ENCODE measurements at places on chromosomes 1 and 21.

DNA sequence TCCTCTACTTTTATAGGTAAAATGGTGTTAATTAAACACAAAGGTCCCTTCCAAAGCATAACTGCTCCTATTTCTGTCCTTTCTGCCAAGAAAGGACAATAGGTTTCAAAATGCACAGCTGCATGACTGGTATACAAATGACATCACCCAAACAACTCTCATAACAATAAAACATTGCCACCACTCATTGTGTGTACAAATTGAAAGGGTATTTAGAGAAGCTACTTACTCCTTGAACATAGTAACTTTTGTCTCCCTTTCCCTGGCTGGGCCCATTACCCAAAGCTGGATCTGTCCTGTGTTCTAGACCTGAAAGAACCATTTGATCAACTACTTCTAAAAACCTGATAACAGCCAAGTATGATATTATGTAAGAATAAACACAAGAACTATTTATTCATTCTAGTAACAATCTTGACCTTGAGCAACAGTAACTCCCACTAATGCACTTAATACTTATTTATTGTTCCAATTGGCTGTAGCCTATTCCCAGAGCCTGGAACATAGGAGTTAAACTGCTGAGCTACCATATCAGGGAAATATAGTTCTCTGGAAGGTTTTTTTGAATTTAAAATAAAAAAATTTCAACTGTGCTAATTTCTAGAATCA lies 38.2 kb downstream of the TTLL7 start:
- no peak for DNase-seq

GRCh38 chr1:30044656-30045144 lies 678.7 kb downstream of the MATN1 start:
- no peak for DNase-seq

DNA sequence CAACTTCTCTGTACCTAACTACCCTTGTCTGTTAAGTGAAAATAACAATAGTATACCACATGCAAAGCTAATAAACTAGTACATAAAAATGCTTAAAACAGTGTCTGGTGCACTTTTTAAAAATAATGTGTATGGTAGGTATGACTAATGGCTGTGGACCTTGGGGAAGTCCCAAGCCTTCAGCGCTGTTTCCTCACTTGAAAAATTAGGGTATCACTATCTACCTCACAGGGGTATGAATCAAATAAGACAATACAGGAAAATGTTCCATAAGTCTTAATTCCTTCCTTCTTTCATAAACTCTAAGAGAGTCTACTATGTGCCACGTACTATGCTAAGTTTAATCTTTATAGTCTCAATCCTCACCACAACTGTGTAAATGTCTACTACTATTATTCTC lies 32.0 kb downstream of the EGLN1 start:
- no peak for DNase-seq

DNA sequence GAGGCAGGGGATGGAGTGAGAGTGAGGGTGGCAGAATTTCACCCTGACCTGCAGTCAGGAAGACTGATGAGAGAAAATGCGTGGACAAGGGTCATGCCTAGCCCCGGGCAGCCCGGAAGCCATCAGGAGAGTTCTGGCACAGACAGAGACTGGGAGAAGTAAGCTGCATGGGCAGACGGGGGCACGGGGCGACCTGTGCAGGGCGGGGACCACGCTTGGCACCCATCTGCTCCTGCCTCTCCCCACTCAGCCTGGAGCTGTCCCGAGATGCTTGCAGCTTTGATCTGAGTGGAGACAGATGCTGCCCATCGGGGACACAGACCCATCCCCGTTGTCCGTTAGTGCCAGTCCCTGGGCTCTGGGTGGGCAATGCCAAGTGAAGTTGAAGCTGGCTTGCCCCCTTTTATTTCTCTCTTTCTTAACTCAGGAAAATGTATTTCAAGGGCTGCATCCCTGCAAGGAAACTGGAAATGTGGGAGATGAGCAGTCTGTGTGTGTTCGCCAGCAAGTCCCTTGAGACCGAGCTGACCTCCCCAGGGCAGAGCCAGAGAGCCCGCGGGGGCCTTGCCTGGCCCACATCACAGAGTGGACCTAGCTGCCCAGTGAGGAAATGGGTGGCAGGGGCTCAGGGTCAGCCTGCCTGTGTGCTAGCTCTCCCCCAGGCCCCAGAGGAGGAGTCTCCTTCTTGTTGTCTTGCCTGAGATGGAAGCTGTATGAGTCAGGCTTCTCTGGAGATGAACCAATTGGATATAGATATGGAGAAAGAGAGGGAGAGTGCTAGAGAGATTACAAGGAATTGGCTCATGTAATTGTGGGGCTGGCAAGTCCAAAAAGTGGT lies 121.3 kb upstream of the C1orf174 start:
- DNase-seq = no peak

DNA sequence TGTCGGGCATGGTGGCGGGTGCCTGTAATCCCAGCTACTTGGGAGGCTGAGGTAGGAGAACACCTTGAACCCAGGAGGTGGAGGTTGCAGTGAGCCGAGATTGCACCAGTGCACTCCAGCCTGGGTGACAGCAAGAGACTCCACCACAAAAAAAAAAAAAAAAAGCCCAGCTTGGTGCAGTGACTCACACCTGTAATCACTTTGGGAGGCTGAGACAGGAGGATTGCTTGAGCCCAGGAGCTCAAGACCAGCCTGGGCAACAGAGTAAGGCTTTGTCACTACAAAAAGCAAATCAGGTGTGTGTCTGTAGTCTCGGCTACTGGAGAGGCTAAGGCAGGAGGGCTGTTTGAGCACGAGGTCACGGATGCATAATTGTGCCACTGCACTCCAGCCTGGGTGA lies 5.0 kb upstream of the H6PD start:
- no peak for DNase-seq

DNA sequence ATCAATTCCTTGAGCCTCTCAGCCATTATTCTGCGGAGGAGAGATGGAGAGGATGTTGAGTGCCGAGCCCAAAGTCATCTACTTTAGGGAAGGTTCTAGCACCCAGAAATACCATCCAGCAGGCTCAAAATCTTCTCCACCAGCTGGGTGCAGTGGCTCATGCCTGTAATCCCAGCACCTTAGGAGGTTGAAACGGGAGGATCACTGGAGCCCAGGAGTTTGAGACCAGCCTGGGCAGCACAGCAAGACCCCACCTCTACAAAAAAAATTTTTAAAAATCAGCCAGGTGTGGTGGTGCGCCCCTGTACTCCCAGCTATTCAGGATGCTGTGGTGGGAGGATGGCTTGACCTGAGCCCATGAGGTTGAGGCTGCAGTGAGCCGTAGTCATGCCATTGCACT lies 39.5 kb upstream of the CAPZB start:
- no peak for DNase-seq

- peak; percentile 21 for DNase-seq
Measured at GRCh38 chr1:177948336-177948972, 21.4 kb downstream of the SEC16B start.

- DNase-seq = no peak
Measured at GRCh38 chr1:64098846-64099582, 104.4 kb upstream of the UBE2U start.

- peak; percentile 59 for DNase-seq
Measured at GRCh38 chr1:6727535-6727934, 25.9 kb upstream of the DNAJC11 start.

DNA sequence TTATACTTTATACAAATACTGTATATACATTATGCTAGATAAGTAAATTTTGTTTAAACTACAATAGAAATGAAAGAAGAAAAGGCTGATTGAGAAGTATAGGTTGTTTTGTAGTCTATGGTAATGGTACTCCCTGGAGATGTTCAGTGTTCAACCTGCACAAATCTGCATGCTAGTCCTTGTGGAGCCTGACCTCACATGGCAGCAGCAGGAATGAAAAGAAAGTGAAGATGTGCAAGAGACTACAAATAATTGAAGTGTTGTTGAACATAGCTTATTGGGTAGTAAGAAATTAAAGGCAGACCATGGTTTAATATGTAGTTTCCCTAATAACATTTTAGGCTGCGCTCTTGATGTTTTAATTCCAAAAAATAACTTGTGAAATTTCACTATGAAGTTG lies 201.2 kb downstream of the TGFB2 start:
- DNase-seq = no peak

GRCh38 chr1:85279458-85280080 lies 3.1 kb upstream of the BCL10 start:
- no peak for DNase-seq

- DNase-seq = no peak
Measured at GRCh38 chr21:36211660-36212512, 55.3 kb downstream of the DOP1B start.

- no peak for DNase-seq
Measured at GRCh38 chr1:188022661-188023060, 1193.9 kb downstream of the PLA2G4A start.

DNA sequence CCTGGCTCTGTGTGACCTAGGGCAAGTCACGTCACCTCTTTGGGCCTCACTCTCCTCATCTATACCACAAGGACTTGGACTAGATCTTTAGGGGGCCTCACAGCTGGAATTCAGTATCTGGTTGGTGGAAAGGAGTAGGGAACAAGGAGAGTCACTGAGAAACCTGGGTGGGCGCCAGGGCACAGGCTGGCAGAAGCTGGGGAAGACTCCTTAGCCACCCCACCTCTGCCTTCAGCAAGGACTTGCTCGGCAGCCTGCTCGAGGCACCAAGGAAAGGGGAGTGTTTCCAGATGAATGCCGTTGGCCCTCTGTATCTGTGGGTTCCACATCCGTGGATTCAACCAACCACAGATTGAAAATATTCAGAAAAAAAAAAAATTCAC lies 1.2 kb upstream of the OPTC start:
- no peak for DNase-seq

- no peak for DNase-seq
Measured at GRCh38 chr1:112057736-112058135, 68.3 kb upstream of the KCND3 start.

- no peak for DNase-seq
Measured at GRCh38 chr1:116334015-116334547, 39.0 kb upstream of the ATP1A1 start.

DNA sequence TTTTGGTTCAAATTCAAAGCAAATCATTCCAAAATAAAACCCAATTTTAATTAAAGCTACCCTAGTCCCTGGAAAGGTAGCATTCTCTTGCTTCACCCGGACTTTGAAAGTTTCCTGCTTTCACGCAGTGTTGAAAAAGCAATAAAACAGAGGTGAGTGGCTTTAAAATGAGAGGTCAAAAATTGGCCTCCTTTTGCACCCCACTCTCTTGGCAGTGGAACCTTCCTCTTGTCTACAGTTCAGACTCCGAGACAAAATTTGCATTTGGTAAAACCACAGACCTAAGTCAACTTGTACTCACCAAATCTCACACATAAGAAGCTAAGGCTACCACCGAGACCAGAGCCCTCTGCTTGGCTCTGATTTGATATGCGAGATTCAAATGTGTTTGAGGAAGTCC lies 252.7 kb downstream of the TTLL7 start:
- DNase-seq = no peak

- DNase-seq = no peak
Measured at GRCh38 chr1:20426923-20427322, 59.1 kb downstream of the CAMK2N1 start.

- no peak for DNase-seq
Measured at GRCh38 chr1:224378855-224379631, 22.4 kb downstream of the CNIH4 start.

DNA sequence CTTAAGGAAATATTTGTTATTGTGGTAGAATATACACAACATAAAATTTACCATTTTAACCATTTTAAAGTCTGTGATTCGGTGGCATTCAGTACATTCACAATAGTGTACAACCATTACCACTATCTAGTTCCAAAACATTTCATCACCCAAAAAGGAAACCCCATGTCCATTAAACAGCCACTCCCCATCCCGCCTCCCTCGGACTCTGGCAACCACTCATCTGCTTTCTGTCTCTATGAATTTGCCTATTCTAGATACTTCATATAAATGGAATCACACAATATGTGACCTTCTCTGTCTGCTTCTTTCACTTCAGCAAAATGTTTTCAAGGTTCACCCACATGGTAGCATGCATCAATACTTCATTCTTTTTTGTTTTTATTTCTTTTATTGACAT lies 51.3 kb downstream of the PTP4A2 start:
- DNase-seq = no peak

GRCh38 chr1:10941891-10942541 lies 70.4 kb upstream of the TARDBP start:
- peak; percentile 60 for DNase-seq

DNA sequence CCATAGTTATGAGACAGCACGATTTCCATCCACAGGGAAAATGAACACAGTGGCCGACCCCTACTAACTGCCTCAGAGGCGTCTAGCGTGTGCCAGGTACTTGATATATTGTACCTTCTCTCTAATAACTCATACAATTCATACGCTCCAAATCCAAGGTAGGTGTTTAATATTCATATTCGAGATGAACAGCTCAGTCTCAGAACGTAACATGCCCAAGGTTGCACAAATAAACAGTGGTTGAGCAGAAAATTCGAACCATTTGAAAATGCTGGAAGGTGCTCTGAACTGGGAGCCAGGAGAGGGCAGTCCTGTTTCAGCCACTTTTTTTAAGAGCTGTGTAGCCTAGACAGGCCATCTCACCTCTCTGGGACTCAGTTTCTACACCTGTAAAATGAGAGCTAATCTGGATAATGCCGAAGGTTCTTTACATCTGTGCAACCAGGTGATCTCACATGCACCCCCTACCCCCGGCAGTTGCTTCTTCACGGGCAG lies 7.9 kb downstream of the SLC45A3 start:
- no peak for DNase-seq

- DNase-seq = peak; percentile 35
Measured at GRCh38 chr1:23168079-23168444, 594 bp downstream of the LUZP1 start.

- DNase-seq = no peak
Measured at GRCh38 chr1:42957229-42957879, 1.3 kb downstream of the SLC2A1 start.

DNA sequence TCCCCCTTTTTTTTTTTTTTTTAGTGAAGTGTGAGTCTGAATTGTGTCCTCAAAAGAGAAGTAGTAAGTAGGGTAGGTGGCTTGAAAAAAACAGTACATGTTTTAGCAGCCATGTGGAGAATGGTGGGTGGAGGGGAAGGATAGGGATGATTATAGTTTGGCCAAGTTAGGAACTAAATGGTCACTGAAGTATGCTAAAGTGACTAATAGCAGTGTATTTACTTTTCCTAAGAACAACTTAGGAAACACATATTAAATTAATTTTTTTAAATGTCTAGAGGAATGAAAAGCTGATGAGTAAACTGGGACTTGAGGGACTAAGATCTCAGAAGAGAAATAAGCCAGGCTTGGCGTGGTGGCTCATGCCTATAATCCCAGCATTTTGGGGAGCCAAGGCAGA lies 55.5 kb downstream of the PLA2G4A start:
- DNase-seq = no peak

GRCh38 chr1:121519042-121519755 lies 334.4 kb downstream of the SRGAP2C start:
- peak; percentile 89 for DNase-seq

Data from CD4-positive, alpha-beta T cell treated with Interleukin-17A for 1 hour (primary cell).